ENCODE measurements at places on chromosomes 7 and 10.

GRCh38 chr7:130732980-130733930 is 752 bp downstream of the KLF14 start:
- peak; percentile 35 for DNase-seq

- peak; percentile 72 for DNase-seq
Observed at GRCh38 chr10:1420661-1421362, 316.5 kb downstream of the ADARB2 start.

DNA sequence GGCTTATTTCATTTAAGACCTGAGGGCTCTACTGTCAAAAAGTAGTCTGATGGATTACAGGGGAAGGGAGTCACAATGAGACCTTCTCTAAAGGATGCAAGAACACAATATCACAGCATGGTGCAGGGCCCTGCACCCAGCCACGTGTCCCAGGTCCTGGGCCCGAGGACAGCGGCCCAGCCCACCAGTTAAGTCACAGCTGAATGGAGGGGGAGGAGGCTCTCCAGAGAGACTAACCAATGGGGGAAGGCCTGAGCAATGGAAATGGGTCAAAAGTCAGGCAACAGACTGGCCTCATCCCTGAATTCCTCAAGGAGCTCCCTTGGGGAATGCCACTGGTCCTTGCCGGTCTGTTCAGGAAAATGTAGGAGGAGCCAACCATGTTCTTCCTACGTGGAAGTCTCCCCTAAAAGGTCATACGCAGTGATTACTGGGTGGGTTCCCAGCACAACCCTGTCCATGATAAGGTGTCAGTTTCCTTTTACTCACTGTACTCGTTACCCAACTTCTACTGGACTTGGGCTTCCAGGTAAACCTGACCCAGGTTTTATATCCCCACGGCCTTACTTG is 28.3 kb downstream of the CCDC3 start:
- no peak for DNase-seq

DNA sequence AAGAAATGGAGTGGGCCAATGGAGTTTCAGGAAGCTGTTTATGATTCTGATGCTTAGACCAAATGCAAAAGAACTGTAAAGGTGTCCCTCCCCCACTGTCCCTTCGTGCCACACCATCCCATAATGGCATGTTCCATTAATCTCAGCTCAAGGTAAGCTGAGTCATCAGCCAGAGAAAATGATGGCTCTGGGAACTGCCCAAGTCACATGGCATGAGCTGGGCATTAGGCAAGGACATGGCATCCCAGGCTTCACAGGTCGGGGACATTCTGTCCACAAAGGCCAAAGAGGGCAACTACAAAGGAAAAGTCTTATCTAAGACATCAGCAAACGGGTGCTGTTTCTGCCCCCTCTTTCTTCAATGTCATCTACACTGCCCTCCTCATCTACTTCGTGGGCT is 44.9 kb downstream of the DLG5 start:
- DNase-seq, result no peak

DNA sequence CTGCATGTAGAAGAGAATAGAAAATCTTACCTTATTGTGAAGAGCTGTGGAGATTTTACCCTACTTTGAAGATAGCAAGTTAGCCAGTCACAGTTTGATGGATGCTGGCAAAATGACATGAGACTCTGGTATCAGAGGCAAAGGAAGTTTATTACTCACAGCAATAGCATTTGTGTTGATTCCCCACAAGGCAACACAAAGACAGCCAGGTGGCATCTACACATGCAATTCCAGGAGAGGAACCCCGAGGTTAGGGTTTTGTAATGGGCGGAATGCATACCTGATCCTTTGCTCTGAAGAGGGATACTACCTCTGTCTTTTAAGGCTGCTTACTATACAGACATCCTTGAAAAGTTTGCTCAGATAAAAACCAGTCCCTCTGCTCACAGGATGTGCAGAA is 59.5 kb downstream of the AHR start:
- no peak for DNase-seq

DNA sequence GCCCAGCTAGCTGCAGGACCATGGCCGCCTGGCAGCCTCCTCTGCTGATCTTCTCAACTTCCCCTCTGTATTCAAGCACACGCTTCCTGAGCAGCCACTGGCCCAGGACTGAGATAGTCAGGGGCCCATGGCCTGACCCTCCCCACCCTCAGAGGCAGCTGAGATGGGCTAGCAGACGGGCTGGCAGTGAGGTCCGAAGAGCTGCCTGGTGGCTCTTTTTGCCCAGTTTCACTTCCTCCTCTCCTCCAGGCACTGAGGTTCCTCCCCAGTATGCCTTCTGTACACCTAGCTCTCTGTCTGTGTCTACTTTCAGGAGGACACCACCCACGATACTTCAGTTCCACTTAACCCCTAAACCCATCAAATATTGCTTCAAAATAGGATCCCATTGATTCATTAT is 395.6 kb downstream of the TNS3 start:
- no peak for DNase-seq

DNA sequence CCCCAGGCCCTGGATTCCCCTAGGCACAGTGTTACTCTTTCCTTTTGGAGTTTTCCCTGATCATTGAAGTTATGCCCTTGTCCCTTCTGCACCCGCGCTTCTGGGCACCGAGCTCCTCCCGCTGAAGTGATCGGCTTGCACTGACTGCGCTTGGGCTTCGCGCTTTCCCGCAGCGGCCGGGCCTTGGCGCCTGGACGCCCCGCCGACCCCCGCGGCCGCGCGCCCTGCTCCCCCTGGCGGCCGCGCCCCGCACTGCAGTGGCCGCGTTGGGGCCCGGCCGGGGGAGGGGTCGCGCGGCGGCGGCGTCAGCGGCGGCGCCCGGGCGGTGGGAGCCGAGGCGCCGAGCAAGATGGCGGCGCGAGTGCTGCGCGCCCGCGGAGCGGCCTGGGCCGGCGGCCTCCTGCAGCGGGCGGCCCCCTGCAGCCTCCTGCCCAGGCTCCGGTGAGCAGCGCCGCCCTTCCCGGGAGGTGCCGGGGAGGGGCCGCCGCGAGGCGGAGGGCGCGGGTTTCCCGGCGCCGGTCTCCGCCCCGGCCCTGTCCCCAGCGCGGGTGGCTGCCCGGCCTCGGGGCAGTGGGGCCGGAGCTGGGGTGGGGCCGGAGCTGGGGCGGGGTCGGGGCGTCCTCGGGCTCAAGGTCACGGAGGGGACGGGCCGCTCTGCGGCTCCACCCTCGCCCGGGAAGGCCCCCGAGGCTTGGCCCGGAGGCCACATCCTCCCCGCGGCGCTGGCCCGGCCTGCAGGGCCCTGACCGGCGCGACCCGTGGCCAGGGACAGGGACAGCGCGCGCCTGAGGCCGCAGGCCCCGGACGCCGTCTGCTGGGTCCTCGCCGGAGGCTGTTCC is at the start of gene NIPSNAP2:
Gene NIPSNAP2, plus strand, starts transcription at position 325 of the 839 bp plus-strand sequence. Its CDS starts 25 bp downstream, at position 350.
- peak; percentile 70 for DNase-seq

GRCh38 chr10:3896161-3896560 is 111.2 kb upstream of the KLF6 start:
- no peak for DNase-seq

- no peak for DNase-seq
Observed at GRCh38 chr7:133570321-133570720, 317.4 kb downstream of the EXOC4 start.

DNA sequence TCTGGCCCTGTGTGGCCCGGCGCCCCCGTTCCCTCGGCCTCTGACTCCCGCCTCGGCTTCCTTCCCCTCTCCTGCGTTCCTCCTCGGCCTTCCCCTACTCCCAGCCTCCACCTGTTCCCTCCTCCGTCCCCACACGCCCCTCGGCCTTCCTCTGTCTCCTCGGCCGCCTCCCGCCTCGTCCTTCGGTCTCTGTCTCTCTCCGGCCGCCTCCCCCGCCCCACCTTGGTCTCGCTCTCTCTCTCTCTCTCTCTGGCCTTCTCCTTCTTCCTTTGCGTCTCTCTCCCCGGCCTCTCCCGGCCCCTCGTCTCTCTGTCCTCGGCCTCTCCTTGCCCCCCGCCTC is 588 bp downstream of the GET4 start:
- DNase-seq, result no peak

GRCh38 chr7:3272691-3273141 is 28.3 kb upstream of the SDK1 start:
- DNase-seq, result no peak

DNA sequence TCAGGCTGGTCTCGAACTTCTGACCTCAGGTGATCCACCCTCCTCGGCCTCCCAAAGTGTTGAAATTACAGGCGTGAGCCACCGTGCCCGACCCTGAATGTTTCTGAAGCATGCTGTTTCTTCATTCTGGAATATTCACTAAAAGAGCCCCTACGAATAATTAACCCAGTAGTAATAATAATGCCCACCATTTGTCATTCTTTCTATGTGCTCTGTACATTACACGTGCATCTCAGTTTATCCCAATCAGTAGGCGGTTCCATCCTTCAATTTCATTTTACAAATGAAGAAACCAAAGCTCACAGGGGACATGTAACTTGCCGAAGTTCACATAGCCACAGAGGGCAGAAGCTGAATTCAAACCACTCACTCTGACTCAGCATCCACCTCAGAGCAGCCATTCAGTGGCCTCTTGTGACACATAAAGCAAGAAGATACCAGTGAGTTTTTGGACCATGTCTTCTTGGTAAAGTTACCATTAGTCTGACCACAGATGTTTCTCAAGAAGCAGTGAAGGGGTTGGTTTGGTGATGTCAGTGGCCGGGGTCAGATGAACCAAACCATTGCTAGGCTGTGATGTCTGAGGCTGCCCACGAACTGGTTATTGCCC is 71.9 kb upstream of the DUSP5 start:
- DNase-seq, result peak; percentile 68

DNA sequence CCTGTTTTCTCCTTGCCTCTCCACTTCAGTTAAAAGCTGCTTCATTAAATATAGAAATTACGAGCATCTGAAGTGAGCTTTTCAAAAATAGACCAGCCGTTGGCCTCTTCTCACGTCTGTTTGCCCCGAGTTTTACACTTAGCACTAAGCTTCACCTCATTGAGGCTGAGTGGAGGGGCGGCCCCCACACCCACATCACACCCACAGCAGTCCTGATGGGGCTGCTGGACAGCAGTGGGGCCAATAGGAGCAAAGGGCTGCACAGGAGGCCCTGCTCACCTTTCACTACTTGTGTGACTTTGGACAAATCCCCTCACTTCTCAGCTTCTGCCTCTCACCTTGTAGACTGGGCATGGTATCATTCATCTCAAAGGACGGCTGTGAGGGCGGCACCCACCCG is 677.8 kb downstream of the SDK1 start:
- DNase-seq, result no peak

- no peak for DNase-seq
Observed at GRCh38 chr7:30649717-30650420, 32.4 kb downstream of the CRHR2 start.

GRCh38 chr7:6272481-6273323 is at the start of gene CYTH3:
CYTH3 (minus strand) TSS chr7:6272624; CDS start chr7:6272507, 117 bp downstream.
- peak; percentile 79 for DNase-seq

GRCh38 chr7:130048906-130049305 is 2.3 kb downstream of the ZC3HC1 start:
- no peak for DNase-seq

GRCh38 chr7:155412416-155413253 is 45.3 kb upstream of the EN2 start:
- DNase-seq, result peak; percentile 70

- DNase-seq, result no peak
Observed at GRCh38 chr10:100747456-100748230, 2.3 kb downstream of the PAX2 start.

- no peak for DNase-seq
Observed at GRCh38 chr10:132453470-132453861, 56.5 kb downstream of the PWWP2B start.

- no peak for DNase-seq
Observed at GRCh38 chr7:98702021-98702420, 84.9 kb downstream of the NPTX2 start.

DNA sequence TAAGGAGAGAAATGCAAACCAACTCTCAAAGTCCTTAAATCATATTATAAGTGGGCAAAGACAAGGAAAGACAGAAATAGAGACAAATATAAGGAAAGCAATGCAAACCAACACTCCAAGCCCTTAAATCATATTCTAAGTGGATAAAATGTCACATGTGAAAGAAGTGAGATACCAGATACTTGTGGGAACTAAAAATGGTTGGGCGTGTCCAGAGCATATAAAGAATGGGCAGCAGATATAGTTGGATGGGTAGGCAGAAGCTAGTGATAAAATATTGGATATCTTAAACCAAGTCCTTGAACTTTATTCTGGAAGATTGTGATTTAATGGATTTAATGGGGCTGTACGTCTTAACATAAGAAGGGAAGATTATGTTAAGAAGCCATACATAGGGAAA is 1065.2 kb upstream of the C7orf33 start:
- DNase-seq, result no peak

GRCh38 chr7:103824251-103824650 is 165.2 kb downstream of the RELN start:
- no peak for DNase-seq

- no peak for DNase-seq
Observed at GRCh38 chr7:4650433-4651047, 31.6 kb upstream of the FOXK1 start.

DNA sequence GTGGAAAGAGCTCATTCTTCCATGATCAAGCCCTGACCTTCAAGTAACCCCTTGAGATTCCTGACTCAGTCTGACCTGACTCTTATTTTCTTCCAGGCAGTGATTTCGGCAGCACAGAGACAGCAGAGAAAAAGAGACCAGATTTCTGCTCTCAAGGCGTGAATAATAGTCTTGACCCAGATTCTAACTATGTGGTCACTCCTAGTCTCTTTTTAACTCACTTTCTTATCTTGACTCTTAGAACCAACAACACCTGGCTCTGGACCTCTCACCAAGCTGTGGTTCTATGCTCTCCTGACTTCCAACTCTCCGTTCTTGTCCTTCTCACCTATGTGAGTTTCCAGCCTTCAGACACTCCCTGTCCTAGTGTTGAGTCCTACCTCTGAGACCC is 36.9 kb upstream of the KDM7A start:
- DNase-seq, result no peak

DNA sequence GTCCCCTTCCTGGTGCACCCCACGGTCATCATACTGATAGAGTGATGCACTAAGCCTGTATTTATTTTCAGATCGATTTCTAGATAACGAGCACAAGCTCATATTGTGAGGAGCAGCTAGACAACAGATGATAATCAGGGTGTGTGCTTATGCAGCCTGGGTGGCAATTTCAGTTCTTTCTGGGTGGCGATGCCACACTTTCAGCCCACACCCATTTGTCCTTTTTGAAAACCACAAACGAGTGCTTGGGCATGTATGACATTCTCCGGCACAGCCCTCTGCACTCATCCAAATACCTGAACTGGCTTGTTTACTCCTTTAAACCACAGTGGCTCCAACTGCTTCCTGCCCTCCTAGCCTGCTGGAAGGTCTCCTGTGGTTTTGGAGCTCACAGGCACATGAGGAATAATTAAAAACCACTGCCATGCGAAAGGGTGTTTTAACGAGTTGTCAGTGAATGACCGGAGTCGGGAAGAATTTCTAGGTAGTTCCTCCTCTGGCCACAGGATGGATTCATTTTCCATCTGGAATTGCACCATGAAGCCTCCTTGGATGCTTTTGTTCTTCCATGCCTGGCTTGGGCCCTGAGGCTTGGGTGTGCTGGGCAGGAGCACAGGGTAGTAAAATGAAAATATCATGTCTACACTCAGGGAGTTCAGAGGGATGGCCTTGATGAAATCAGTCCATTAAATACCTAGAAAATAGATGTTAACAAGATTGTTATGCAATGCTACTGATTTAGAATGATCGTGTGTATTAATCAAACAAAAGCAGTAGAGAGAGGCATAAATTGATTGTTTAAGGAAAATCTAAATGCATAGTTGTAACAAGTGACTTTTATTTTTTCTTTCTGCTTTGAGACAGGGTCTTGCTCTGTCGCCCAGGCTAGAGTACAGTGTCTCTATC is 52.4 kb upstream of the ITGB1 start:
- DNase-seq, result no peak

- no peak for DNase-seq
Observed at GRCh38 chr10:11444531-11445228, 166.8 kb downstream of the USP6NL start.
